CD4-positive, alpha-beta T cell treated with Interleukin-4 for 1 hour (primary cell): ENCODE measurements at places on chromosomes 7 and 10.

DNA sequence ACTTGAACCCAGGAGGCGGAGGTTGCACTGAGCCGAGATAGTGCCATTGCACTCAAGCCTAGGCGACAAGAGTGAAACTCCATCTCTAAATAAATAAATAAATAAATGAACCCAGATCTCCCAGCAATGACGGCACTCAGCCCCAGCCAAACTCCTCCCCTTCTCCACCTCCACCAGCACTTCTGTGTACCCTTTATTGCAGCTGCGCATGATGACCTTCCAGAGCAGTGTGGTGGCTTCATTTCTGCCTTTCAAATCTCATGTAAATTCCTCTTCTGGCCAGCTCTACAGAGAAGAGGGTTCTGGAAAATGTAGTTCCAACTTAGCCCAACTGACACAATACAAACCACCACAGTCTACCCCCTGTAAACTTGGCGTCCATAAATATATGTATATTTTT is 108.5 kb downstream of the SLC37A3 start:
- DNase-seq: no peak

- DNase-seq: no peak
These were observed 12.9 kb downstream of the CDH23 start for GRCh38 chr10:71409516-71410104.

DNA sequence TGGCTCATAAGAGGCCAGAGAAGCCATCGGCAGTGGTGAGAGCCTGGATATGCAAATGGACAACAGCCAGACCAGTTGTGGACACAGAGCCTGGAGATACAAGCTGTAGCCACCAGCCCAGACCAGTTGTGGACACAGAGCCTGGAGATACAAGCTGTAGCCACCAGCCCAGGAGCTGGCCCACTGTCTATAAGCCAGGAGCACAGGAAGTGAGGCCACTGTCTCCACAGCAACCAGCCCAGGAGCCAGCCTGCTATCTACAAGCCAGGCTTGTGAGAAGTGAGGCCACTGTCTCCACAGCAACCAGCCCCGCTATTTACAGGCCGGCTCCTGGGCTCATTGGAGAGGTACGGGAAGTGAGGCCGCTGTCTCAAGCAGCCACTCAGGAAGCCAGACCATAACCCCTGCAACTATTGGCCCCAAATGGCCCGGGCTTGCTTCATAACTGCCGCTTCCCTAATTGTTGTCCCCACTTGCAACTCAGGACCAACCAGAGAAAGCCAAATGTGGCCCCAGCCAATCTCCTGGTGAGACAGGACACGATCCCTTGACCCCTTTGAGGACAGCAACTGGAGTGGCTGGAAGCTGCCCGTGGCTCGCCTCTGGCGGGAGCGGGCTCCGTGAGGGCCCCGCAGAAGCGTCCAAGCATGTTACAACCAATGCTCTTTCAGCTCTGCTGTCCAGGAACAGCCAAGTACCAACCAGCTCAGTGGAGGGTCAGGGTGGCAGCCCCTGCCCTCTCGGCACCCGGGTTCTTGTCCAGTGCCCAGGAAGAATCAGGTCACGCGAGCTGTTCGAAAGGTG is 44.1 kb upstream of the CNPY1 start:
- DNase-seq: peak; percentile 34

GRCh38 chr7:141838581-141838980 is 2.7 kb downstream of the PRSS37 start:
- no peak for DNase-seq

DNA sequence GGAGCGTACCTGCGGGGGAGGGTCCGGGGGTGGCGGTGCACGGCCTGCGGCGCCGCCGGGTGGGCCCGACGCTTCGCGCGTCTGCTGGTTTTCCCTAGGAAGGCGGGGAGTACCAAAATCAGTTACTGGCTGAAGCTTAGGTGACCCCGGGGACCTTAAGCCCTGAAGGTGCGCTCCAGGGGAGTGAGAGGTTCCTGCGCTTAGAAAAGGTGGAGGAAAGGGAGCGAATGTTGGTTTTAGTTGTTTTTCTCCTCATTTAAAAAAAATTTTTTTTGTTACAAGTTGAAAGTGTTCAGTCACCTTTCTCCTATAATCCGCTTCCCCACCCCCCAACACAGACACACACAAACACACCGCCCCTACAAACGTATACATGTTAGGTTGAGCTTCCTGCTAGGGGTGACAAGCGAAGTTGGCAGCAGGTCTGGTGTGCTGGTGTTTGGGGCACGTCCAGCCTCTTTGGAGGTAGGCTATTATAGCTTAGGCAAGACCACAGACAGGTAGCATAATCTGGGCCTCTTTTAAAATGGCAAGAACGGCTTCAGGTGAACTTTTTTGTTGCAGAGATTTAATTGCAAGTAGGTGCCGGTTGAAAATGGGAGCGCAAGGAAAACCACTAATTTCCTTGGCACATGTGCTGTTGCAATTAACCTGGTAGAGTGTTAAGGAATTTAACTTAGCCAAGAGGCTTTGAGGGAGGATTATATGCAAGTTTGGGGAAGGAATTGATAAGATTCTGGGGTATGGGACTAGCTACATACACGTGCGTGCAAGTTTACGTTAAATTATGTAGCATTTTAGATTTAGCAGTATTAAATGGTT is 945 bp downstream of the ADD3 start:
- DNase-seq: peak; percentile 60

- peak; percentile 48 for DNase-seq
These were observed 199.5 kb downstream of the SKAP2 start for GRCh38 chr7:26664735-26665416.

- no peak for DNase-seq
These were observed 7.4 kb downstream of the MCM10 start for GRCh38 chr10:13168781-13169180.

DNA sequence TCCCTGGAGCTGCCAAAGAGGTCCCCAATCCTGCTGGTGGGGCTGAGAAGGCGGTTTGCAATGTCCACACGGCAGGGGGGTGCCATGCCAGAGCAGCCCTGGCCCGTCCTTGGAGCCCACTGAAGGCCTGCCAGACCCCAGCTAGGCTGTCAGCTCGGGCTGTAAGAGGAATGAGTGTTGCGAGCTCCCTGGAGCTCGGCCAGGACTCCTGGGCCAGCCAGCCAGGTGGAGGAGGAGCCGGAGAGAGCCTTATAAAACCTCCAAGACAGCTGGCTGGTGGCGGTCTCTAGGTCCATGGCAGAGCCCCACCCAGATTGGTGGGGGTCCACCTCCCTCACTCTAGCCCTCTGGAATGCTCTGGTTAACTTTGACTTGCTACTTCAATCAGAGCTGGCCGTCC is 55.1 kb upstream of the CALN1 start:
- DNase-seq: no peak

DNA sequence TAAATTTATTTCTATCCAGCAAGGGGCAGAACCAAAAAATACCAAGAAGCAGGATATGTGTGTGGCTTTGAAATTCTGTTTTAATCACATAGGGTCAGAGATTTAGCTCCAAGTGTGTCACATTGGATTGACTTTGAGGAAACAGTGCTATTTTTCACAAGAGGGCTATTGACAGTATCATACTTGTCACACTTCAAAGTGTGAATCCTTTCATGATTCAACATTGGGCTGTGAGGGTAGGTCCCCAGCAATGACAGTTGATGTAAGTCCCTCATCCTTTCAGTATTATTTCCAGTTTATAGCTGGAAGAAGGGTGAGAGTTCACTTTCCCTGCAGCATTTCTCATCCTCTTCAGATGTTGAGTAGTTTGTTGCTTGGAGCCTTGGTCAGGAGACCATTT is 7.4 kb downstream of the CCNY start:
- no peak for DNase-seq
